ENCODE measurements at places on chromosomes 11 and 22.

DNA sequence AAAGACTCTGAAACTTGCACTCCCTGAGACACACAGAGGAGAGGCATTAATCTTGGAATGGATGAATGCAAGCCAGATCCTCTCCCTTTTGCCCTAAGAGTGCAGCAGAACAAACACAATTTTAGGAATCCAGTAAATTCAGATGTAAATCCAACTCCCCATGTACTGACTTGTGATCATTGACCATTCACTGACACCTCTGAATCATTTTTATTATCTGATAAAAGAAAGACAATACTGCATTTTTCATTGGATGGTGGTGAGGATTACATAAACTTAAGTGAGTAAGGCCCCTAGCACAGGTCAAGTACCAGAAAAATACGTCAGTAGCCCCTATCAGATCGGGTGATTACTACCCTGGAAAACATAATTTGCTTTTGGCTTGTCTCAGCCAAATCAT lies 782.9 kb upstream of the API5 start:
- DNase-seq = no peak

- DNase-seq = no peak
These were observed 65.9 kb downstream of the PHF21A start for GRCh38 chr11:46055371-46055770.

DNA sequence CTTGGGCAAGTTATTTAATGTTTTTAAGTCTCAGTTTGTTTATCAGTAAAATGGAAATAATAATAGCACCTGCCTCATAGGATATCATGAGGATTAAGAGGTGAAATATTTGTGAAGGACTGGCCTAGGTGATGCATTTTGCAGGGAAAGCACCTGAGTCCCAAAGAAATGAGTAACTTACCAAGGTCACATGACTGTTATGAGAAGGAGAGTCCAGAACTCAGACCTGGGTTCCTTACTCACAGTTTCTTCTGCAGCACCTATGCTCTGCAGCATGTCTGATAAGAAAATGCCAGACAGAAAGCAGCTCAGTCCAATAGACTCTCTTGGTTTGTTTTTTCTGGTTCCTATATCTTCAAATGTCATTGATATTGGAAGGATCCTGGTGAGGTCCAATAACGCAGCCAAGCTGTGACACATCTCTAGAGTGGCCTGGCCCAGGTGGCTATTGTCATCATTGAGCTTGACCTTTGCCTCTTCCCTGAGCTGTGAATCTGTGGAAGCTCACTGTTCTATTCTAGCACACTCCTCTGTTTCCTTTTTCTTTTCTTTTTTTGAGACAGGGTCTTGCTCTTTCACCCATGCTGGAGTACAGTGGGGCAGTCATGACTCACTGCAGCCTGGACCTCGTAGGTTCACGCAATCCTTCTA lies 174.7 kb upstream of the NAV2 start:
- DNase-seq = no peak

DNA sequence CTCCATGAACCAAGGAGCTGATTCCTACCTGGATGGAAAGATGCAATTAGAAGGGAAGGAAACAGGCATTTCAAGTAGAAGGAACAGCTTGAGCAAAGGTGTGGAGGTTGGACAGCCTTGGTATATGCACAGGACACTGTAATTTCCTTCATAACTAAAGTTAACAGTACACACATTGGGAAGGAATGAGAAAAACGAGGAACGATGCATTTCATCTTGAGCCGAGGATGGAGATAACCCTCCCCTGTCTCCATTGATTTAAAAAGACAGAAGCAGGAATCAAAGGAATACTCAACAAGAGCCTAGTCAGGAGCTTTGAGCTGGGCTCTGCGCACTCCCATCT lies 2.3 kb upstream of the PRG2 start:
- no peak for DNase-seq

DNA sequence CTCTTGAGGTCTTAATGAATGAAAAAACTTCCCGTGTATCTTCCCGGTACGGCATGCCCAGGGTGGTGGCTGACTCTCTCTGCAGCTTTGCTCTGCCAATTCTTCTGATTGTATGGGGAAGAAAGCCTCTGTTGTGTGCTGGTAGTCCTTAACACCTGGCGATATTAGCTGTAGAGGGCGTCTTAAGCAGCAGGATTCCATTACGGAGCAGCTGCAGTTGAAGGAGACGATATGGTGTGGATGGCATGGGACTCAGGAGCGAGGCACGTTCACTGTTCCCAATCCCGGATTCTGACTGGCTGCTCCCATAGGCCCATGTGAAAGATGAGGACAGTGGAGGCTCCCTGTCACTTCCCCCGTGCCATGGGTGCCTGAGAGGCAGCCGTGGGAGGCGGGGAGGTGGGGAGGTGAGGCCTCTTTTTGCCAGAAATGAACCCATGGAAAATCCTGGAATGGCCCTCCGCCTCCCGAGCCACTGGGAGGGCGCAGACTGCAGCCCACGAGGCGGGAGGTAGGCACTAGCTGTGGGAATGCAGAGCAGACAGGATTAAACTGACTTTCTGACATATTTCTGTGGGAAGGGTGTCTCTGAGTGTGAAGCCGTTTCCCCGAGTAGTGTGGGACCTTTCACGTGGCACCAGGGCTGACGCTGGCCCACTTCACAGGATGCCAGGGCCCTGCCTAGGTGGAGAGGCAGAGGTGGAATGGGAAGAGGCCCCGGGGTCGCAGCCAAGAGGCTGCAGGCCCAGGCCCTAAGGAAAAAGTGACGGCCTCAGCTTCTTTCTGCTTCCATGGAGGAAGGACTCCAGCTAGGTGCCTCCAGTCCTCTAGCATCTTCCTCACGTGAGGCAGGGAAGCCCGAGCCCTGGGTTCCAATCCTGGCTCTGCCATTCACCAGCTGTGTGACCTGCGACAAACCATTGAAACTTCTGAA lies 121.4 kb upstream of the CD82 start:
- no peak for DNase-seq

- DNase-seq = no peak
These were observed 6.0 kb downstream of the ADAMTS8 start for GRCh38 chr11:130422251-130422995.

DNA sequence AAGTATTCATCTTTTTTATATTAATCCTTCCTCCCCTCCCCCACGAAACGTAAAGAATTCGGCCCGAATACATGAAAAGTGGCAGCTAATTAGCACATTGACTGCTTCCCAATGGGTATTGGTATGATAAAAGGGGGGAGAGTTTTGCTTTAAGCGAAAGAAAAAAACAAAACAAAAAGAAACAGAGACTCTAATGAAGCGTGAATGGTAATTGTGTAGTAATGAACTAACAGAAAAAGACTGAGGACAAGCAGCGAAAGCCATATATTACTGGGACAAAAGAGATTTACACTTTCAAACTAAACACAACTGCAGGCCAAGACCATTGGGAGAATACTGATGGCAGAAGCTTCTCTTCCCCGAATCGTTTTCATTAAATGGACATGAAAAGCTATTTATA lies 2.5 kb downstream of the DBX1 start:
- no peak for DNase-seq

- DNase-seq = no peak
These were observed 15.4 kb upstream of the CASTOR1 start for GRCh38 chr22:30304495-30305244.

DNA sequence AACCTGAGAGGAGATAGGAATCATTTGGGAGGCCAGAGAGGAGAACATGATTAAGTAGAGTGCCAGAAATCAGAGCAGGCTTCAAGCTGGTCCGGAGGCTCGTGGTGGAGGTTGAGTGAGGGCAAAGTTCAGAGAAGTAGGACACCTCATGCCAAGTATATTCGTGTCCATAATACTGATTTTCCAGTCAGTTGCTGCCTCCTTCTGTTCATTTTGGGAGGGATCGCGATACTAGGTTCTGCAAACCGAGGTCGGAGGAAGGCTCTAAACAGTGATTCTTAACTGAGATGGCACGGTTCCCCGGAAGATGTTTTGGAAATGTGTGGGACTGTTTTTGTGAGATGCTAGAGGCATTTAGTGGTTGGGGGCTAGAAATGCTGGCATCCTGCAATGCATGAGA lies 13.6 kb upstream of the CD3E start:
- no peak for DNase-seq

- no peak for DNase-seq
These were observed 419.9 kb downstream of the BUD13 start for GRCh38 chr11:116352881-116353280.

DNA sequence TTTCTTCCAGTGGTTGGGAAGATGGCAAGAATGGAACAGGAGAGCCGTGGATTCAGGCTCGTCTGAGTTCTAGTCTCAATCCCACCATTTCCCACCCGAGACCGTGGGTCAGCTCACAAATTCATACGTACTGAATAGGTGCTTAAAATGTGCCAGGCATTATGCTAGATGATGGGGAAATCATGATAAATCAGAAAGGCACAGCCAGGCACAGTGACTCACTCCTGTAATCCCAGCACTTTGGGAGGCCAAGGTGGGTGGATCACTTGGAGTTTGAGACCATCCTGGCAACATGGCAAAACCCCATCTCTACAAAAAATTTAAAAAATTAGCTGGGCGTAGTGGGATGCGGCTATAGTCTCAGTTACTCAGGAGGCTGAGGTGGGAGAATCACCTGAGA lies 7.1 kb downstream of the TRIOBP start:
- DNase-seq = no peak

- no peak for DNase-seq
These were observed 32.5 kb upstream of the POLD3 start for GRCh38 chr11:74559934-74560309.

GRCh38 chr11:79762279-79762921 lies 321.6 kb upstream of the TENM4 start:
- peak; percentile 8 for DNase-seq

- DNase-seq = no peak
These were observed 404.2 kb downstream of the LUZP2 start for GRCh38 chr11:24900960-24901549.

DNA sequence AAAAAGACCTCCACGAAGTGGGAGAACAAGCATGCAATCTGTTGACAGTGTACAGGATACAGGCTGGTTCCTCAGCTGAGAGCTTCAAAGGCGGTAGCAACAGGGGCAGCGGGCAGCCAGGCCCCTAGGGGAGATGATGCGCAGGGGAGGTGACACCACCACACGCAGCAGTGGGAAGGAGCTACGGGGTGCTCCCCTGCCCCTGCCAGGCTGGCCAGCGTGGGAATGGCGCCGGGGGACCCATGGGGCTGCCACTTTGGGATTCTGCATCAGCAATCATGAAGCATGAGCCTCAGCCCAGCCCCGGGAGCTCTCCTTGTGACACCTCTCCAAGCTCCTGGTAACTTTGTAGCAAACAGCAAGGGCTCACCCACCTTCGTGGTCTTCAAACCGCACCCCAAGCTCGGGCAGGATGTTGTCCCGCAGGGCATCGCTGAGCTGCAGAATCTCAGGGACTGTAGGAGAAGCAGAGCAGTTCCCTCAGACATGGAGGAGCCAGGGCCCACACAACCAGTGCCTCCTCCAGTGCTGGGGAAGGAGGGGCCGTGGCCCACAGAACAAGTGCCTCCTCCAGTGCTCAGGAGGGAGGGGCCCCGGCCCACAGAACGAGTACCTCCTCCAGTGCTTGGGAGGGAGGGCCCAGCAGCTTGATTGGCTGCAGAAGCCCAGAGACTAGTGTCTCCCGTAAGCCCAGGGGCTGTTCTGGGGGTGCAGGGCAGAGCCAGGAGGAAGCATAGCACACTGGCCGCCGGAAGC lies 14.6 kb upstream of the NAP1L4 start:
- DNase-seq = no peak

DNA sequence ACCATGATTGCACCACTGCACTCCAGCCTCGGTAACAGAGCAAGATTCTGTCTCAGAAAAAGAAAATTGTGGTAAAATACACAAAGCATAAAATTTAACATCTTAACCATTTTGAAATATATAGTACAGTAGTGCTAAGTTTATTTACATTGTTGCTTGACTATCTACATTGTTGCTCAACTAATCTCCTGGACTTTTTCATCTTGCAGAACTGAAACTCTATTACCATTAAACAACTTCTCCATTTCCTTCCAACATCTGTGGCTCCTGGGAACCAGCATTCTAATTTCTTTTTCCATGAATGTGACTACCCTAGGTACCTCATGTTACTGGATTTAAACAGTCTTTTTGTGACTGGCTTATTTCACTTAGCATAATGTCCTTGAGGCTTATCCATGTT lies 13.5 kb upstream of the VWA5A start:
- DNase-seq = no peak

- no peak for DNase-seq
These were observed 27.6 kb upstream of the BAIAP2L2 start for GRCh38 chr22:38137876-38138687.

DNA sequence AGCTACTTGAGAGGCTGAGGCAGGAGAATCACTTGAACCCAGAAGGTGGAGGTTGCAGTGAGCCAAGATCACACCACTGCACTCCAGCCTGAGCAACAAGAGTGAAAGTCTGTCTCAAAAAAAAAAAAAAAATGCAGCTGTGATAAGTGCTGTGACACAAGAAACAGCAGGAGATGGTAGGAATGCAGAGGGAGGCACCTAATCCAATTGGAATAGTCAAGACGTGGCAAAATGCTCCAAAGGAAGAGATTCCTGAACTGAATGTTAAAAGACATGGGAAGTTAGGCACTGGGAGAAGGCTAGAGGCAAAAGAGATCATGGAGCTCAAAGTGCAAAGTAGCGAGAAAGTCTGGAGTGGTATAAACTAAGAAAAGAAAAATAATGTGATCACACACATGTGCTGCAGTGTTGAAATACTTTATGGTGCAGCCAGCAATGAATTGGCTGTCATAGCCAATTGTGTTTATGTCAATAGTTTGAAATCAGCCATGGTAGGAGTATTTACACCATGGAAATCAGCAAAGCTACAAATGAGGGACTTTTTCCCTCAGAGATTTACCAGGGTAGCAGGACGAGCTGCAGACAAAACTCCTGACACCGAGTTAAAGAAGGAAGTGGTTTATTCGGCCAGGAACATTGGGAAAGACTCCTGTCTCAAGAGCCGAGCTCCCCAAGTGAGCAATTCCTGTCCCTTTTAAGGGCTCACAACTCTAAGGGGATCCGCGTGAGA lies 40.9 kb upstream of the LIPT2 start:
- DNase-seq = no peak

GRCh38 chr22:17824457-17824856 lies 50.2 kb upstream of the BID start:
- DNase-seq = no peak

DNA sequence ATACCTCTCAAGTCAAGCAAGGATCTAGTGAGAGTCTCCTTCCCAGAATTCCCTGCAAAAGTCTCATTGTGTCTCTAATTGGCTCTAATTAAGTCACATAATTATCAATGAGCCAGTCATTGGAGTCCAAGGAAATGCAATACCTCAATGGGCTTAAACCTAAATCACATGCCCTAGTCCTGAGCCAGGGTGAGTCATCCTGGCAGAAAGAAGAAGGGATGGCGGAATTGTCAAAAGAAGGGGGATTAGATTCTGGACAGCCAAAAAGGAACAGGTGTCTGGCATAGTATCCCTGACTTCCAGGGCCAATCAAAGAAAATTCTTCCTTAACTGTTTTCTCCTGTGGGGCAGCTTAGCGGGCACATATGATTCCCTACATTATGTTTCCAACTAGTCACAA lies 25.1 kb upstream of the LDLRAD3 start:
- no peak for DNase-seq

GRCh38 chr22:46010951-46011626 lies 34.1 kb upstream of the WNT7B start:
- no peak for DNase-seq

- DNase-seq = no peak
These were observed 6.5 kb upstream of the PVALB start for GRCh38 chr22:36823186-36823839.

- DNase-seq = no peak
These were observed 144.6 kb upstream of the RASSF10 start for GRCh38 chr11:12864316-12865156.

- DNase-seq = no peak
These were observed 33.5 kb upstream of the RASL10A start for GRCh38 chr22:29348956-29349355.

- DNase-seq = no peak
These were observed 11.4 kb upstream of the TCP11L1 start for GRCh38 chr11:33027846-33028536.
